ENCODE measurements at places on chromosomes 13 and 19. TPM values are rescaled to one million over a fixed set of nuclear protein-coding genes. Genes with fewer than 3 reads are reported as not detected.

GRCh38 chr13:35818633-35819067 is 312.5 kb downstream of the DCLK1 start:
- DNase-seq, result no peak
- no peaks in the 10 kb centered on the region for H3K36me3 ChIP-seq
- no peak overlapping the region for H3K4me3 ChIP-seq
- H3K27ac ChIP-seq, result no peak overlapping the region

GRCh38 chr19:48854103-48854502 is 14.3 kb downstream of the PLEKHA4 start:
- no peak overlapping the region for H3K4me3 ChIP-seq
- DNase-seq, result no peak
- no peaks in the 10 kb centered on the region for H3K36me3 ChIP-seq
- H3K4me1 ChIP-seq, result no peaks in the 10 kb centered on the region
- no peaks in the 10 kb centered on the region for H3K27me3 ChIP-seq

SPRY2 gene
- total RNA-seq, result 55.3 TPM

- no peaks in the 10 kb centered on the region for H3K27me3 ChIP-seq
- H3K36me3 ChIP-seq, result no peaks in the 10 kb centered on the region
- no peak for DNase-seq
- H3K4me1 ChIP-seq, result no peaks in the 10 kb centered on the region
Observed at GRCh38 chr13:40671956-40672764, 5.7 kb upstream of the FOXO1 start.

GRCh38 chr13:100148422-100148821 is 59.5 kb downstream of the PCCA start:
- H3K27me3 ChIP-seq, result no peaks in the 10 kb centered on the region
- H3K4me3 ChIP-seq, result no peak overlapping the region
- H3K4me1 ChIP-seq, result no peaks in the 10 kb centered on the region

DNA sequence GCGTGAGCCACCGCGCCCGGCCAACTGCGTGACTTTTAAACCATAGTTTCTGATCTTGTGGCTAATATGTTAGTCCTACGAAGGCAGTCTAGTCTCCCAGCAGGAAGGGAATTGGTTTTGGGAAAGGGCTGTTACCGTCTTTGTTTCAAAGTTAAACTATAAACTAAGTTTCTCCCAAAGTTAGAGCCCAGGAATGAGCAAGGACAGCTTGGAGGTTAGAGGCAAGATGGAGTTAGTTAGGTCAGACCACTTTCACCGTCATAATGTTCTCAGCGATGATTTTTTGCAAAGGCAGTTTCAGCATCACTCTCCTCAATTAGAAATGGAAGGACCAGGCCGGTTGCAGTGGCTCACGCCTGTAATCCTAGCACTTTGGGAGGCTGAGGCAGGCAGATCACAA is 17.7 kb upstream of the ADGRE2 start:
- no peaks in the 10 kb centered on the region for H3K27me3 ChIP-seq
- no peak overlapping the region for H3K27ac ChIP-seq
- no peaks in the 10 kb centered on the region for H3K4me1 ChIP-seq
- DNase-seq, result no peak
- no peak overlapping the region for H3K4me3 ChIP-seq
- H3K36me3 ChIP-seq, result no peaks in the 10 kb centered on the region

SULT2B1 gene
- total RNA-seq, result 20.4 TPM

DNA sequence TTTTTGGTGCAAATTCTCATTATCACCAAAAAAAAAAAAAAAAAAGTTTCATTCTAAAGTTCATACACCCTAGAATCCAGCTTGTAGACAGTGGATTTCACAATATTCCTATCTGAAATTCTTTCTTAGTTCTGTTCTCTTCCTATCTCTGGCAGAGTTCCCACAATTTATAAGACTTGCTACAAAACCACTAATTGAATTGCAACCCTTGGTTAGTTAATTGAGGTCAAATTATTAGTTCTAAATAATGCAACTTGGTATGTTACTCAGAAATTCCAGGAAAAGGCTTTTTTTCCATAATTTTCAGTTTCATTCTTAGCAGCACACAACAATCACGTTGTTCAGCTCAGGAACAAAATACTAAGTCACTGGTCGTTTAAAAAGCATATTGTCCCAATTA is 58.5 kb downstream of the SPATA13 start:
- H3K4me3 ChIP-seq, result no peak overlapping the region
- H3K36me3 ChIP-seq, result no peaks in the 10 kb centered on the region
- no peaks in the 10 kb centered on the region for H3K27me3 ChIP-seq
- no peak for DNase-seq
- peaks cover 11% of the 10 kb centered on the region for H3K4me1 ChIP-seq

DNA sequence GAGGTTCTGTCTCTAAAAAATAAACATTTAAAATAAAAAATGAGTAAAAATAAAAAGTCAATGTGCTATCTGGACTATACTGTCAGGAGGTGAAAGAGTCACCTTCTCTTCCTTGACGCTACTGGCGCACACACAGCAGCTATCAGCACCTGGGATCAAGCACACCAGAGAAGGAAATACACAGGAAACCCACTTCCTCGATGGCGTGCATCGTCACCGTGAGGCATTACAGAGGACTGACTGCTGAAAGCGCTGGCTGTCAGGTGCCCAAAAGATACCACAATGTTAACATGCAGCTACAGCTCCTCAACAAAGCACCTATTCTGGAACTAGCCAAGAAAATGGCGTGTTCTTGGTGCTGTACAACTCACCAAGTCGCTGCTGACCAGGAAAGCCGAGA is 6.1 kb downstream of the SLC35E1 start:
- no peak overlapping the region for H3K4me3 ChIP-seq
- no peak for DNase-seq
- peak overlapping the region; percentile 52 for H3K27ac ChIP-seq
- no peaks in the 10 kb centered on the region for H3K27me3 ChIP-seq
- H3K4me1 ChIP-seq, result peaks cover 32% of the 10 kb centered on the region

ZNF681 gene
- 1.9 TPM for total RNA-seq

DNA sequence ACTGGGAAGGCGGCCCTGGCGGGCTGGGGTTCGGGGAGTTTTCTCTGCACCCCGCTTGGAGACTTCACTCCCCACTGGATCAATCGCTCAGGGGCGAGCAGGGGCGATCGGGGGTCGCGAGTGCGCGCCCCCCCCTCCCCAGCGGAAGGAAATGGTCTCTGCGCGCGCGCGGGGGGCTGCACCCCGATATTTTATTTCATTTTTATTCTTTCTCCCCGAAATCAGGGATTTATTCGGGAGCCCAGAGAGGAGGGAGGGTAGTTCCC is 421 bp downstream of the ARID3A start:
- peaks cover 8% of the 10 kb centered on the region for H3K36me3 ChIP-seq
- peaks cover 8% of the 10 kb centered on the region for H3K4me1 ChIP-seq
- DNase-seq, result peak; percentile 65
- peaks cover 1% of the 10 kb centered on the region for H3K27me3 ChIP-seq

TNNT1 gene
- 1.2 TPM for total RNA-seq

DNA sequence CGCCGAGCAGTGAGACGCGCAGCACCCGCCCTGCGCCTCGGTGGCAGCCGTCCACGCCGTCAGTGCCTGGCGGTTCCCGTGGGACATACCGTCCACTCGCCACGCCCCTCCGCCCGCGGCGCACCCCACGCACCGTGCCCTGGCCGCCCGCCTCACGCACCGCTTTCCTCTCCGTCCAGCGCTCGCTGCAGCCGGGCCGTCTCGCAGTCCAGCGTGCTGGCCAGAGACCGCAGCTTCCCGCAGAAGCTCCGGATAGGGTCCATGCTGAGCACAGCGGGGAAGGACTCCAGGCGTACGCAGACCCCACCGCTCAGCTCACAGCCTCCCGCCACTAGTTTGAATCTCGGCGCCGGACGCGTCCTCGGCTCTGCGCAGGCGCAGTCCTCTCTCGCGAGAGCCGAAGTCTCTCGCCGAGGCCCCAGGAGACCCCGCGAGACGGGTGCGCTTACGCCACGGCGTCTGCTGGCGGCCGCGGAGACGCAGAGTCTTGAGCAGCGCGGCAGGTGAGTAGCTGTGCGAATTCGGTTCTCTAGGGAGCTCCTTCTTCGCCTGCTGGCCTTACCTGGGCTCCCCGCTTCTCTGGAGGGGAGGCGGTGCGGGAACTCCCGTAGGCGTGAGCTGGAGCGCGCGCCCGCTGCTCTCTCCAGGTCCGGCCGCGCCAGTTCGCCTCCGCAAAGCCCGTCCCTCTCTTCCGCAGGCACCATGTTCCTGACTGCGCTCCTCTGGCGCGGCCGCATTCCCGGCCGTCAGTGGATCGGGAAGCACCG is at the start of the genes MRPL57 and SKA3:
Gene MRPL57, plus strand, starts transcription at position 444 of the 767 bp plus-strand sequence. Its CDS starts 259 bp downstream, at position 703.
Gene SKA3, minus strand, starts transcription at position 338 of the 767 bp plus-strand sequence. Its CDS starts 75 bp downstream, at position 263.
- peak within 1 kb of the TSS; percentile 97 for H3K27ac ChIP-seq
- peak; percentile 97 for DNase-seq
- peak within 1 kb of the TSS; percentile 94 for H3K4me3 ChIP-seq
- H3K27me3 ChIP-seq, result no peaks in the 10 kb centered on the region
